ENCODE measurements at places on chromosomes 11 and 22.

DNA sequence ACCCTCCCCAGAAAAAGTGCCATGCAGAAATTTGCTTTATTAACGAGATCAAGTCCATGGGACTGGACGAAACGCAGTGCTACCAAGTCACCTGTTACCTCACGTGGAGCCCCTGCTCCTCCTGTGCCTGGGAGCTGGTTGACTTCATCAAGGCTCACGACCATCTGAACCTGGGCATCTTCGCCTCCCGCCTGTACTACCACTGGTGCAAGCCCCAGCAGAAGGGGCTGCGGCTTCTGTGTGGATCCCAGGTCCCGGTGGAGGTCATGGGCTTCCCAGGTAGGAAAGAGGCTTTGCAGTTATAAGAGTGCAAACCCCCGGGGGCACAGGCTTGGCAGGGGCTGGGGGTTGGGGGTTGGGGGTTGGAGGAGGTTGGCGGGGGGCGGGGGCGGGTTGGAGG is 4.2 kb downstream of the APOBEC3H start:
- DNase-seq: no peak

DNA sequence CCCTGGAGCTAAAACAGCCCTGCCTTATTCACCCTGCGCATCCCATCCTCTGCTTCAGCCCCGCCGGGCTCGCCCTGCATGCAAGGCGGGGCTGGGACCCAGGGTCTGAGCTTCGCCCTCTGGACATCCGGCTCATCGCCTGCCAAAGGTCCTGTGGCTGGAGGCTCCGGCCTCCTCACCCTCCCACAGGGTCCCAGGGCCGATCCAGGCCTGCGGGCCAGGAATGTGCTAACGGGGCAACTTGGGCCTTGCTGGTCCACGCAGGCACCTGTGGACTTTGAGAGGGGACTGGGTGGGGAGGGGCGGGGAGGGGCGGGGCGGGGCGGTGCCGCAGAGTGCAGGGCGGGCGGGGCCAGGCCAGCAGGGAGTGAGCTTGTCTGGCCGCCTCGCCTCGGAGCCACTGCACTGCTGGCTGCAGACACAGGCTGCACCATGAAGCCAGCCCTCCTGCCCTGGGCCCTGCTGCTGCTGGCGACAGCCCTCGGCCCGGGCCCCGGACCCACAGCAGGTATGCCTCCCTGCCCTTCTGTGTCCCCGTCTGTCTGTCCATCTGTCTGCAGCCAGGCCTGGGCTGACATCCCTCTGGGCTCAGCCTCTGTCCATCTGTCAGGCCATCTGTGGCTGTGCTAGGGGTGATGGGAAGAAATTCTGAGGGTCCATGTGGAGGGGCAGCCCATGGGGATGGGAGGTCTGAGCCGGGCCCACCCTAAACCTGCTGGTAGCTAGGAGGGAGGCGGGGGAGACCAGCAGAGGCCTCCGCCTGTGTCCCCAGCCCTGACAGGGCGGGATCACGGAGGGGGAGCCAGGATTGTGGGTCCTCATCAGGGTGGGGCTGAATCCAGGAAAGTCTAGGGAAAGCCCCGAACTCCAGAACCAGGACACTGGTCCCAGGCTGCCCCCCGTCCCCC is at the start of gene SUSD2:
Gene SUSD2, plus strand, starts transcription at position 400 of the 908 bp plus-strand sequence. Its CDS starts 33 bp downstream, at position 433.
- DNase-seq: no peak

- no peak for DNase-seq
Measured at GRCh38 chr11:125063429-125064043, 431 bp downstream of the SLC37A2 start.

GRCh38 chr22:48276994-48277867 is 1514.8 kb downstream of the TBC1D22A start:
- no peak for DNase-seq

GRCh38 chr11:101516546-101516945 is 67.3 kb downstream of the TRPC6 start:
- no peak for DNase-seq

DNA sequence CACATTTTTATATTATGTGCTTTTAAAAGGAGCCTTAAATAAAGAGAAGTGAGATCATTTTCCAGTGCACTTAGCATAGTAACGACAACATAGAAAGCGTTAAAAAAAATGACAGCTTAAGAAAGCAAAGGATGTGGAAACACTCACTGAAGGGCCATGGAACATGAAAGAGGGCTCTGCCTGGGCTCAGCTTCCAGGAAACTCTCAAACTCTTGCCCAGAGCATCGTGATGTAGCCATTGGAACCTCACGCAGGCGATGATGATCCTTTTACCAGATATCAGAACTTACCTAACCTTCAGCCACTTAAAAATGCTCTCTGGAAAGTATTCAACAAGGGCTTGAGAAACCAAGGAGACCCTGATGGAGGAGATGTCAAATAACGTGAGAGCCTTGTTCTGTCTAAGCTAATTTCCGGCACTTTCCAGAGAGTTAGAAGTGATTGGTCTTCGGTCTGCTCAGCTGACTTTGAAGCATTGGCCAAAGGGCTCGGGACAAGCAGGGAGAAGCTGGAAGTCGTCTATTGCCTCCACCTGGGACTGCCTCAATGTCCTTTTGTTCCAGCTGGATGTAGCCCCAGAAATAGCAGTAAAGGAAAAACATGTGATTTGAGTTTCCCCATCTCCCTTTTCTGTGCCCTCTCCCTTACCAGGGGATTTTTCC is 21.5 kb upstream of the ETS1 start:
- DNase-seq: no peak

DNA sequence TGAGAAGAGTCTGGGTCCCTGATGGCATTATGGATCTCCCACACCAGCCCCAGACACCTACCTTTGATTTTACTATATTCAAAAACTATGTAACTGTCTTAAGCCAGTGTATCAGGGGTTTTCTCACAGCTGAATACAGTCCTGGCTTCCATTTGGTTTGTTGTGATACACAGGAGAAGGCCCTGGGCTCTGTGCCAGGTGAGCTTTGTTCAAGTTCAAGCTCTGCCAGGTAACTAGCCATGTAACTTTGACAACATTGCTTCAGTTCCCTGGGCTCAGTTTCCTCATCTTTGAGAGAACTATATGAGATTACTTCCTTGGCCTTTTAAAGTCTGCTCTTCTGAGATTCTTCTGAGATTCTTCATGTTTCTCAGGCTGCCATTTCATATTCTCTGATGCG is 327.5 kb upstream of the TENM4 start:
- DNase-seq: no peak

GRCh38 chr22:49535126-49535525 is 292.5 kb downstream of the BRD1 start:
- no peak for DNase-seq

- no peak for DNase-seq
Measured at GRCh38 chr11:40292721-40293508, 1166.5 kb downstream of the LRRC4C start.

GRCh38 chr22:36852056-36852973 is 8.5 kb upstream of the NCF4 start:
- DNase-seq: no peak

DNA sequence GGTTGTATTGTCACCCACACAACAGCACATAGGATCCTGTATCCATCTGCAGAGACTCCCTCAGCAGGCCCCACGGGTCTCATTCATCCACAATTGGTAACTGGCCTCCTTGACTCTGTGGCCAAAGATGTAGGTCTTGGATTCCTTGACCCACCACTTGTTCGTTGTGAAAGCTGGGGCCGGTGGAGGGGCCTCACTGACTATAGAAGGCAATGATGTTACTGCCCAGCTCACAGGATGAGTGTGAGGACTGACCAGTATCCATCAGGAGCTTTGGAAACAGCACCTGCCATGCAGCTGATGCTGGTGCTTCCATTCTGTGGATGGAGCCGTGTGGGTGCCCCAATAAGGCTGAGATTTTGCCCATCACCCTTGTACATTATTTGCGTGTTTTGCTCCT is 615.7 kb downstream of the BRD1 start:
- no peak for DNase-seq

DNA sequence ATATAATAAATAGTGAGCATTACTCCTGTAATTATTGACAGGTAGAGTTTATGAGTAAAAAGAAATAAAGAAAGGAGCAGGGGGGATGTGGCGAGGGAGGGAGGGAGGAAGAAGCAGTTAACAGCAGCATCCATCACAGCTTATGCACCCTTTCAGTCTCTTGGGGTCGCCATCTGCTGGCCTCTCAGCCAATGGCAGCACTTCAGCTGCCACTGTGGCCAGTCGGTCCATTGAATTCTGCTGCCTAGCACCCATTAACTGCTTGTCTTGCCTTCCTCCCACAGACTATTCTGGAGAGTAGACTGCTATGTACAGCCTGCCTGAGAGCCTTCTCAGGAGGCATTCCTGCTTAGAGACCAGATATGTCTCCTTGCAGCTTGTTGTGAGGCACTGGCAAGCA is 388.3 kb downstream of the TENM4 start:
- DNase-seq: no peak

DNA sequence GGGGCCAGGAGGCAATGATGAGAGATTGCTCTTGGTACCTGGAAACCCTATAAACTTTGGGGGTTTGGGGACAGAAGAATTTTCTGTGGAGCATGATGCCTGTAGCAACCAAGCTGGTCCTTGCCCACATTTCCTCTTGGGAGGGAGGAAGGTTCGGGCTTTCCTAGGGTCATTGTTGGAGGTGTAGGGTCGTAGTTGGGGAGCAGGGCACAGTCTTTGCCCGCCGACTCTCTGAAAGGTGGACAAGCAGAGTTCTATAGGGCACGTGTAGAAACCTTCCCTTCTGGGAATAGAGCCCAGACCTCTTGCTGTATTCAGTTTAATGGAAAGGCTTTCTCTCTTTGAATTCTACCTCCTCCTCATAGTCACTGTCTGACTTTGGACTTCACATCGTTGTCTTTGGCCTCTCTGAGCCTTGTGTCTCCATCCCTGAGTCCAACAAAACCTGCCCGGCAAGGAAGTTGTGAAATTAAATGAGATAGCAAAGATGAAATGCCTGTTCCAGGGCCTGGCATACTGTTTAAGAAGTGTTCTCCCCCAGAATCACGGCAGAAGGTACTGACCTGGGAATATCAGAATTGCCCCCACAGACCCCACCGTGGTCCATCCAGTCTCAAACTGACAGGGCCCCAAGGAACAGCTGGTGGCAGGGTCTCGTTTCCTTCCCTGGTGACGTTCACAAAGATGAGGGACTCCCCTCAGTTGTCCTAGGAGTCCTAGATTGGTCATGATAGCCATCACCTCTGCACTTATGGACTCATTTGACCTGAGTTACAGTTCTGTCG is 1.6 kb downstream of the PRDM11 start:
- DNase-seq: no peak

All from GM06990 (cell line).